Frontal cortex (tissue), 4 donors: ENCODE measurements at places on chromosomes 13 and 19.

DNA sequence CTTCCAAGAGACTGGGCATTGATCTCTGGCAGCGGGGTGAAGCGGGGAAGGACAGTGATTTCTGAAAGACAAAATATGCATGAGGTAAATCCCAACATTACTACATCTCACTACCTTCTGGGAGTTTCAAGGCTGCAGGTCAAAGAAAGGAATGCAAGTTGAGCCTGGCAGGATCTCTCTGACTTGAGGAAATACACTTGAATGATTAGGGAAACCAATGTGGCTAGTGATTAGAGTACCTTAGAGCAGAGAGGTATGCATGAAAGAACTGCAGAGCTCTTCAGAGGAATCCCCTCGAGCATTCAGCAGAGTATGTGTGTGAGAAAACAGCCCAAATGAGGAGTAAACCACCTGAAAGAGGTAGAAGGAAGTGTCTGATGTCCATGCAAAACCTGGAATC lies 2874.1 kb upstream of the PCDH20 start:
- no peak for DNase-seq

DNA sequence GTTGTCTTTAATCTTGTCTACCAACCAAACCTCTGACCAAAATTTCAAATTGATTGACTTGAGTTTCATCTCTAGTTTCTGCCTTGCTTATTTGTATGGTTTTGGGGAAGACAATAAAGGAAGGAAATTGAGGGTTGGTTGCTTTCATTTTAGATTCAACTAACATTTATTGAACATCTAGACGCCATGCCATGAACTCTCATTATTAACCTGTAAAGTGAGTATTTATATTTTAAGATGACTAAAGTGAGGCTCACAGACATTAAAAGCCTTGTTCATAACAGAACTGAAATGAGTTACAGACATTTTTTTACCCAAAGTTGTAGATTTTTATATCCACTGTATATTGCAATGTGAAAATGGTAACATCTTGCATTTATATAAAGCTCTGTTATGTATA lies 239.3 kb downstream of the LMO7 start:
- no peak for DNase-seq

GRCh38 chr13:103203735-103204330 lies 137.6 kb upstream of the SLC10A2 start:
- DNase-seq: no peak

GRCh38 chr13:48818495-48819356 lies 157.0 kb upstream of the FNDC3A start:
- no peak for DNase-seq

GRCh38 chr13:111630406-111630805 lies 310.0 kb downstream of the TEX29 start:
- no peak for DNase-seq

DNA sequence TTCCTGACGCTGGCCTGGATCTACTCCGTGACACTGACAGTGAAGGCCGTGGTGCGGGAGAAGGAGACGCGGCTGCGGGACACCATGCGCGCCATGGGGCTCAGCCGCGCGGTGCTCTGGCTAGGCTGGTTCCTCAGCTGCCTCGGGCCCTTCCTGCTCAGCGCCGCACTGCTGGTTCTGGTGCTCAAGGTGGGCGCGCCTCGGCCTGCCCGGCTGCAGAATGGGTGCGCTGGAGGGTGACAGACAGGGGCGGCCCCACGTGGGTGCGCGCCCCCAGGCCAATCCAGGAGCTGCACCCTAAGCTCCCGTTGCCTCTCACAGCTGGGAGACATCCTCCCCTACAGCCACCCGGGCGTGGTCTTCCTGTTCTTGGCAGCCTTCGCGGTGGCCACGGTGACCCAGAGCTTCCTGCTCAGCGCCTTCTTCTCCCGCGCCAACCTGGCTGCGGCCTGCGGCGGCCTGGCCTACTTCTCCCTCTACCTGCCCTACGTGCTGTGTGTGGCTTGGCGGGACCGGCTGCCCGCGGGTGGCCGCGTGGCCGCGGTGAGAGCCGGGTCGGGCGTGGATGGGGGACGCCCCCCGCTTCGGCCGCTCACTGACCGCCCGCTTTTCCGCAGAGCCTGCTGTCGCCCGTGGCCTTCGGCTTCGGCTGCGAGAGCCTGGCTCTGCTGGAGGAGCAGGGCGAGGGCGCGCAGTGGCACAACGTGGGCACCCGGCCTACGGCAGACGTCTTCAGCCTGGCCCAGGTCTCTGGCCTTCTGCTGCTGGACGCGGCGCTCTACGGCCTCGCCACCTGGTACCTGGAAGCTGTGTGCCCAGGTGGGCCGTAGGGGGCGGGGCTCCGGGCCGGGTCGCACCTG lies 7.2 kb downstream of the ABCA7 start:
- no peak for DNase-seq

- no peak for DNase-seq
Measured at GRCh38 chr13:77946522-77946921, 27.9 kb upstream of the EDNRB start.

DNA sequence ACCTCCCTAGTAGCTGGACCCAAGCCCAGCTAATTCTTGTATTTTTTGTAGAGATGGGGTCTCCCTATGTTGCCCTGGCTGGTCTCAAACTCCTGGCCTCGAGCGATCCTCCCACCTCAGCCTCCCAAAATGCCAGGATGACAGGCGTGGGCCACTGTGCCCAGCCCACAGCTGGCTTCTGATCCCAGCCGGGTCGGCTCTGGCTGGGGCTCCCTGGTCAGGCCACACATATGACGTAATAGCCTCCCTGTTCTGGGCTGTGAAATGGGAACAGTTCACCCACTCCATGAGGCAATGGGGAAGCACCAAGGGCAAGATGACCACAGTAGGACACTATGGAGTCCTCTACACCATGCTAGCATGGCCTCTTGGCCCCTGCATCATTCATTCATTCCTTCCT lies 41.1 kb downstream of the TINCR start:
- DNase-seq: no peak

GRCh38 chr13:27617881-27618321 lies 2.4 kb downstream of the LNX2 start:
- DNase-seq: no peak

- DNase-seq: no peak
Measured at GRCh38 chr19:38360839-38361631, 13.3 kb upstream of the PSMD8 start.

DNA sequence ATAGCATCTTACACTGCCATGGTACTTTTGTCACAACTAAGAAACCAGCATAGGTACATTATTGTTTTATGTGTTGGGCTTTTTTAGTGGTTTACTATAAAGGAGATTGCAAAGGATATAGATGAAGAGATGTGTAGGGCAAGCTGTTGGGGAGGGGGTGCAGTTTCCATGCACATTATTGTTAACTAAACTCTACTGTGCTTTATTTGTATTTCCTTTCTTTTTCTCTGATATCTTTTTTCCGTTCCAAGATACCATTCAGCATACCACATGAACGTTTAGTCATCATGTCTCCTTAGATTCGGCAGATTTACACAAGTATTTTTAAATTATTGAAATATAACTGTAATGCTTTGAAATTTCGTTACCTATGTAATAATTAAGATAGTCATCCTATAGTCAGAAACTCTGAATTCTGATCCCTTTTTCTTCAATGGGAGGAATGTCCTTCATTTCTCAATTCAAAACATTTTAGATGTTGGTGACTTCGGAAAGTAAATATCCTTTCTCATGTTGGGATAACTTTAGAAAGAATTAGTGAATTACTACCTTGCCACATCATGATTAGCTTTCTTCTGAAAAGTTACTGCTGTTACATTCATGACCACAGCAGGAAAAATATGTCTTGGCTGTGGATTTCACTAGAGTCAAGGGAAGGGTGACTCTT lies 82.8 kb downstream of the FRY start:
- DNase-seq: no peak

DNA sequence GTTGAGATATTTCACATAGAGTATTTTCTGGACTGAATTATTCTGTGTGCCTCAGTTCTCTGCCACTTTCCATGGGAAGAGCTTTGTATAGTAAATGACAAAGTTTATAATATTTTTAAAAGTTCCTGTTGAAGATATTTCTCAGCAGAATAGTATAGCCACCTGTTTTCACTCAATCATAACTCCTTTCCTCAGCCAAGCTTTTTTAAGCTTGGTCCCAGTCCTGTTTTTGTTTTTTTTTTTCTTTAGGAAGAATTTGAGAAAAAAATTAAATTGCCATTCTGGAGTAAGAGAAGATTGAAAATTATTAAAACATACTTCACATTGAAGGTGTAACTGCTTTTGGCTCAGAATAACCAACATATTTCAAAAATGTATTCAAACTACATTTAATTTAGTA lies 55.5 kb downstream of the ENOX1 start:
- no peak for DNase-seq

DNA sequence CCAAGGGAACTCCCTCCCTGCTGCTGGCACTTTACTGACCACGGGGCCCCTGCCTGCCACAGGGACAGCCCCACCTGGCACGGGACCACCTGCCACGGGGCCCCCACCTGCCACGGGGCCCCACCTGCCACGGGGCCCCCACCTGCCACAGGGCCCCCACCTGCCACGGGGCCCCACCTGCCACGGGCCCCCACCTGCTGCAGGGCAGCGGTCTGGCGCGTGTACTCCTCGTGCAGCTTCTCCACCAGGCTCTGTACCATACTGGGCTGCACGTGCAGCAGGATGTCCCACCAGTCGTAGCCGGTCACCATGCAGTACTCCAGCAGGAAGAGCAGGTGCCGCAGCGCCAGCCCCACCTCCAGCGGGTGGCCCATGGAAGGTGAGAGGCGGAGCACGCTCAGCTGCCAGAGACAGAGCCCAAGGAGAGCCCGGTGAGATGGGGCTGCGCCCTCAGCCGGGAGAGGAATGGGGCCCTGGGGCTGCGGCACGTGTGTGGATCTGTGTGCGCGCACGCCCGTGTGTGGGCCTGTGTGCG lies 16.1 kb downstream of the MED16 start:
- no peak for DNase-seq

DNA sequence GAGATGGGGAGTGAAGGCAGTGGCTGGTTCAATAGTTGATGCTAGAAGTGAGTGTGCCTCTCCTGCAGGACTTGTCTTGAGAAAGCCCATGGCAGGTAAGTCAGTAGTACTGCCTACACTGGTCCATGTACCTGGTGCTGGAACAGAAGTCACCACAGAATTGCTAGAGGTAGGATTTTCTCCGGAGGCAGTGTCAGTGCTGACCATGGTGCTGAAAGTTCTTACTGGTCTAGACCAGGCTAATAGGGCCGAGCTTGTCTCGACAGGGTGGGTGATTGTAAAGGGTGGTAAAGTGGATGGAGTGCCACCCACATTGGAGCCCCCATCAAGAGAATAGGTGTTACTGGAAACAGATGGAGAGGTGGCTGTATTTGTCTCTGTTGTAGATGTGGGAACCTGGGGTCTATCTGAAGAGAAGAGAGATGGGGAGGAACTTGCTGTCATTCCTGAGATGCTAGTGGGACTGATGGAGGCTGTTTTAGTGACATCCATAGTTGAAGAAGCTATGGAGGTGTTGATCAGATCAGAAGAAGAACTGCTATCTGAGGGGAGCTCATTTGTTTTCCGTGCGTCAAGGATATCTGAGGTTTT lies 36.6 kb downstream of the MUC16 start:
- no peak for DNase-seq
